ENCODE measurements at places on chromosomes 6 and 20.

DNA sequence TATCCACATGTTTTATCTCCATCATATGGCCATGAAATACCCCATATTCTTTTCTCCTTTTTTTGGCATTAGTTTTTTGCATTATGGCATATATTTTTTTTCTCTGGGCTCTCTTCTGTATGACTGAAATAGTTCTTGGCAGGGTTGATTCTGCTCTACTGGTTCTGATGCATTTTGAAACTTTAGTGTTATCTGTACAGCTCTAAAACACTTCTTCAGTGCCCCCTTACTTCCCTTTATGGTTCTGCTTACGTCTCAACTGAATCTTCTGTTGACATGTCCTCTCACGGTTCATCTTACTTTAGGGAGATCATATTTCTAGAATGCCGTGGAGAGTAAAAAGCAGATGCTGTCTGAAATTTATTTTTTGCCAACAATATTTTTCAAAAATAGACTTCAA lies 23.2 kb upstream of the TXNDC5 start:
- no peak for DNase-seq

DNA sequence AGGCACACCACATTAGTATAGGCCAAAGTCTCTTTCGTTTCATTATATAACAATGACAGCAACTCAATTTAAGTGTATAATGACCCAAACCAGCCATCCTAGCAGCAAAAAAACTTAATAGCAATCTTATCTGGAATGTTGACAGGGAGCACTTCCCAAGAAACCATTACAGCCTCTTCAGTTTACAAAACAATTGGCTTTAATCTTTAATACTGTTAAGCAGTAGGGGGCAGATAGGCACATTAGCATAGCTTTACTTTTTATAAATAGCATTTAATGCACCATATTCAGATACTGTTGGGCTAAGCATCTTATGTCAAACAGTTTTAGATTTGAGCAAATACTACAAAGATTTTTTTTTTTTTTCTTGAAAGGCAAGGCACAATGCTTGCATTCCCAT lies 193.3 kb upstream of the MAP3K7 start:
- DNase-seq: no peak

DNA sequence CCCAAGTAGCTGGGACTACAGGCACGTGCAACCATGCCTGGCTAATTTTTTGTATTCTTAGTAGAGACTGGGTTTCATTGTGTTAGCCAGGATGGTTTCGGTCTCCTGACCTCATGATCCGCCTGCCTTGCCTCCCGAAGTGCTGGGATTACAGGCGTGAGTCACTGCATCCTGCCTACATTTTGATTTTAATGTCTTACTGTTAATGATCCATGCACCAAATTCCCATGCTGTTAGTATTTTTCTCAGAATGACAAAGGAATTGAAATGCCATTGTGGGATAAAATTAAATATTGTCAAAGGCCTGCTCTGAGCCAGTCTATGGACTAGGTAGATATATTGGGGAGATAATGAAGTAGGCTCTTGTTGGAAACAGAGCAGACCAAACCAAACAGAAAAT lies 28.2 kb downstream of the CBFA2T2 start:
- no peak for DNase-seq

DNA sequence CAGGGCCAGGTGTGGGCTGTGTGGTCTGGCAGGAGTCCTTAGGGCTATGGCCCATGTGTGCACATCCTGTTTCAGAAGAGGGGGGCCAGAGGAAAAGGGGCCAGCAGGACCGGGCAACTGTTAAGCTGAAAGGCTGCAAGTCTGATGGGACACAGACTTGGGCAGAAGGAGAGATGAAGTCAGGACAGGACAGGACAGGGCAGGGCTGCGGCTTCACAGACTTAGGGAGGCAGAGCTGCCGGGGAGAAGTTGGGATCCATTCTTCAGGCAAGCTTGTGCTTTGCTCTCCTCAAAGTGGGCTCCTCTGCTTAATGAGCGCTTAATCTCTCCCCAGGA lies 28.7 kb downstream of the MOCS1 start:
- no peak for DNase-seq

DNA sequence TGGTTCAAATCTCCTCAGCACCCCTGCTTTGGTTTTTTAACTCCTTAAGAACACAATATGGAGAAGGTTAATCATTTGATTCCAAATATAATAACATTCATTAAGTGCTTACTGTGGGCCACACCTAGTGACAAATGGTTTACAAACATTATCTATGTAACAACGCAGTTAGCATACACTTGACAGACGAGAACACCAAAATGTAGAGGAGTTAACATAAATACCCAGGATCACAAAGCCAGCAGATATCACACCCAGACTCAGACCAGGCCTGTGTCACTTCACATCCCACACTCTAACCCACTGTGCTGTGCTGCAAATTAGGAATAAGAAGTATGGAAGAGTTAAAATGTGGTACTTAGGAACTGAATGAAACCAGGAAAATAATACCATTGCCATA lies 82.9 kb downstream of the AGPAT4 start:
- no peak for DNase-seq

- no peak for DNase-seq
These were observed 411.1 kb downstream of the HDGFL1 start for GRCh38 chr6:22980446-22980845.

DNA sequence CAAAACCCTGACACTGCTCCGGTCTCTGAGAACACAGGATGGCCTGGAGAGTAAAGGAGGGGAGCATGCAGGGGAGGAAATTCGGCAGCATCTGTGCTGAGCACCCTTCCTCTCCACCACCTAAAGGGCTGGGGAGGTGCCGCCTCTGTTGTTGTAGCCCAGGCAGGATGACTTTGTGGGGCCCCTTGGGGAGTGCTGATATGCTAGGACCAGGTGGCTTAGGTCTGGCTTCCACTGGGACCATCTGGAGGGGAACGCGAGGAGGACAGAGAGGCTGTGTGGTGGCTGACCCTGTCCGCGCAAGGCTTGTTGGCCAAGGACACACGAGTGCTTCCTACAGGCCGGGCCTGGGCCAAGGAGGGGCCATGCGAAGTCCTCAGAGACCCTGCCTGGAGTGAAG lies 9.9 kb upstream of the RPS6KA2 start:
- no peak for DNase-seq

DNA sequence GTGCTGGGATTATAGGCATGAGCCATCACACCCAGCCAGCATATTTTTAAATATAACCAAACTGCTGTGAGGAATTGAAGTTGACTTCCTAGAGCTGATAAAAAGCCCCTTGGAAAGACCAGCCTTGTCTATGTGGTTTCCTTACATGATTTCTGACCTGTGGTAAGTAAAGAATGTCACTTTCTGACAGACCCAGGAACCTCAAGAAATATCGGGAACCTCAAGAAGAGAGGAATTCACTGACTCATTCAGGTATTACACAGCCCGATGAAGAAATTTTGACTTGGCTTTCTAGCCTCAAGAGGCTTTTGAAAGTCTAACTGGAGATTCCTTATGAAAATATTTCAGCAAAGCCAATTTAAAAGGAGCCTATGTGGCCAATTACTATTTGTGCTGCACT lies 71.8 kb downstream of the FOXF2 start:
- DNase-seq: no peak

DNA sequence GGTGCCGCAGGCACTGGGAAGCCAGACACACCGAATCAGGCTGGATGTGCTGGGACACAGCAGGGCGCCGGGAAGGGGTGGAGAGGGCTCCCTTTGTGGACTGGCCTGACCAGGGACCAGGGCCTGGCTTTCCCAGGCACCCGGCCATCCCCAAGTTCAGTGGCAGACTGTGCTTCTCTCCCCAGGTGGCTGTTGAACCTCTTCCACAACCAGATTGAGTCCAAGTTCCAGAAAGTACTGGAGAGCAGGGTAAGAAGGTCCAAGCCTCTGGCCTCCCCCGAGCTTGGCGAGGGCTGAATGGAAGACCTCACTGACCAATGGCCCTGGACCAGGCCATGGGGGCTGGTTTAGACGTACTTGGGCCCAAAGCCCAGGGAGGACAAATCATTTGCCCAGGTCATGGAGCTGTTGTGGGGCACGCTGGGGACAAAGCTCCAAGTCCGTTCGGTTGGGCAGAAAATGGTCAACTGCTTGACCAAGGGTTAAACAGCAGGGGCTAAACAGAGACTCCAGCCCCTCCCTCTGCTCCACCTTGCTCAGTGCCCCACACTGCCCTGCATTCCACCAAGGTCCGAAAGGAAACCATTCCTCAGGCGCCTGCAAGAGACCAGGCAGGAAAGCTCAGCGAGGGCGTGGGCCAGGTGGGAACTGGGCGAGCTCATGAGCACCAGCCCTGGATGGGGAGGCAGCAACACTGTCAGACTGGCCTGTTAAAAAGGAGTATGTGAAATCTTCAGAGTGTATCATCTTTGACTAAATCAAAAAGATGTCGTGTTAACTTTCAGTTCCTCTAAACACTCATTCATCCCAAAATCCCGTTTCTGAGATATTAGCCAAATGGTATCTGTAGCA lies 9.1 kb downstream of the LBP start:
- DNase-seq: no peak

- no peak for DNase-seq
These were observed 882.0 kb downstream of the TFAP2A start for GRCh38 chr6:9532621-9533557.

- DNase-seq: no peak
These were observed 52.2 kb downstream of the TPBG start for GRCh38 chr6:82415820-82416219.

DNA sequence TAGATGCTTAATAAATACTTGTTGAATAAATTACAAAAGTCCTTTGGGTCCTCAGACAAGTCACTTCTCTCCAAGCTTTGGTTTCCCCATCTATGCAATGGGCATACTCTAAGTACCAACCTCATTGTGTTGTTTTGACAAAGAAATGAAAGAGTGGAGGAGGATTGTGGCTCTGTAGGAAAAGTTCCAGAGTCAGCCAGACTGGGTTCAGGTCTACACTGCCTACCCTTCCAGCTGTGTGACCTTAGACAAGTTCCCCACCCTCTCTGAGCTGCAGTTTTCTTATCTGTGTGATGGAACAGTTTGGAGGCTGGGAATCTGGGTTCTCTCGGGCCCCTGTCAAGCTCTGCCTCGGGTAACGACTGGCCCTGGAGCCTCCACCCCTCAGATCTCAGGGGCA lies 53.9 kb downstream of the SNAI1 start:
- no peak for DNase-seq

DNA sequence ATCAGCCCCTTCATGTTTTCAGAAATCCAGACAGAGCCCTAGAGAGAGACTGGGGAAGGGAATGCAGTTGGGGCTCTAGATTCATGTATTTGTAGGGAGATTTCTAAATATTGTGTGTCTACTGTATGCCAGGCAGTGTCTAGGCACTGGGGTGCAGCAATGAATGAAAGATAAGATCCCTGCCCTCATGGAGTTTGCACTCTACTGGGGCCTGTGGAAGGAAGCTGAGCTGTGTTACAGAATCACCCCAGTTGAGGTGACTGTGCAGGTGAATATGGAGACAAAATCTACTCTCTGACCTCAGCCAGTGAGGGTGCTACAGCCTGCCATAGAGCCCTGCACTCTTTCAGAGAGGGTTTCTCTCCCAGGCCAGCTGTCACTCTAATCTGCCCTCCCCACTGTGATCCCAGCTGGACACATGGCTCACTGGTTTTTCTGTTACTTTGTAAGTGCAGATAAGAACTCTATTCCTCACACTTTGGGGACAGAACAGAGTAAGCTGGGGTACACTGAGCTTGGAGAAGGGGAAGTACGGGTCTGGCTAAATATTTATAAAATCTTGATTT lies 69.2 kb upstream of the E2F3 start:
- DNase-seq: no peak

DNA sequence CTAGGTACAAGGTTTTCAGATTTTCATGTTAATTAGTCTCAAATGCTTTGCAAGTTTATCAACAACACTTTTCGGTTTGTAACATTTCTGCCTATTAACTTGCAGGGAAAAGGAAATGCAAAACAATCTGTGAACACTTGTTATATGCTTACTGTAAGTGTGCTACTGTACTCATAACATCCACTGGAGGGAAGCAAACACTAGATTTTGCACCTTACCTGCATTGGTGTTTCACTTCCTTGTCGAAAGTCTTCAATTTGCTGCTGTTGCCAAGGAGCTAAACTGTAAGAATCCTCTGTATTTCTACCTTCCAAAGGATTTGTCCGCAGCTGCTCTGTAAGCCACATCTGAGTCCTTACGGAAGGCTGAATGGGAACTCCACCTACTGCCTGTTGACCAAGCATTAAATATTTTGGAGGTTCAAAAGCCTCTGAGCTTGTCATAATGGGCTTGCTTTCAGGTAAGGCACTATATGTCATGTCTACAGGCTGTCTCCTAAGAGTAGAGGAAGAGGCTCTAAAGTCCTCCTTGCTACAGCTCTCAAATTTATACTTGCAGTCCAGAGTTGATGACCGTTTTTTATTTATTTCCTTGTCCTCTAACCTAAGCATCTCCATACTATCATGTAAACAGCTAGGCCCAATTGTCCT lies 17.3 kb downstream of the PLN start:
- DNase-seq: no peak

GRCh38 chr20:1424336-1424735 lies 31.5 kb upstream of the FKBP1A start:
- no peak for DNase-seq

- DNase-seq: no peak
These were observed 4.5 kb downstream of the TEAD3 start for GRCh38 chr6:35492258-35492973.

GRCh38 chr6:46505693-46506512 lies 14.7 kb upstream of the RCAN2 start:
- DNase-seq: no peak

DNA sequence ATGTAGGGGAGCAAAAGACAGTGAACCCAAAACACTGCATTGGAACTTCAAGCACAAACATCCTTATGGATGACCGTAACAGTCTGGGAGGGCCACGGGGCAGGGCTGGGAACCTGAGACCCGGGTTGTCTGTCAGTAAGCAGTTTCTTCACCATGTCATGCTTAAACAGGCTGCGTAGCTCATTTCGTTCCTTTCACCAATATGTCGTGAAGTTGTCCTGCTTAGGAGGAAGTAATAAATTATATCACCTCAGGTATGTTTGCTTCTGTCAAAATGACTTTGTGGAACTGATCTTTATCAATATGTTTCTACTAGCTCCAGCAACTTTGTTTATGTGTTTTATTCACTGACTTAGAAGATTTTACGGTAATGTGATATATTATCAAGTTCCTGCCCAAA lies 12.4 kb upstream of the MAK start:
- DNase-seq: no peak

GRCh38 chr6:144353871-144354314 lies 68.8 kb downstream of the UTRN start:
- no peak for DNase-seq

DNA sequence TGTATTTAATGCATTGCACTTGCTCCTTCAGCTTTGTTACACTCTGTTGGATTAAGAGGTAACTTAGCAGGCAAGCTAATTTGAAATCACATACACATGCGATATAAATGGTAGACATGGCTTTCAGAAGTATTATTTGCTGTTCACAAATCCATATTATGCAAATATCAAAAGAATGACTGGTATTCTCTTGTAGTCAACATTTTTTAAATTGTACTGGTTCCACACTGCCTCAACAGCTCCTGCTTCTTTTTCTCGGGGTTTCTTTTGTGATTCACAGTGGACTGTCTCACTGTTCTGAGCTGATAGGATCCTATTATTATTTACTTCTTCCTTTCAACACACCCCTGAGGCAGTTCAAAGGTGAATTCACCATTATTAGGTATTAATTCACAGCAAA lies 927.4 kb downstream of the KIF16B start:
- no peak for DNase-seq
